Right cardiac atrium (tissue), 5 donors: ENCODE measurements at places on chromosomes 7 and 10. TPM values are rescaled to one million over a fixed set of nuclear protein-coding genes. Genes with fewer than 3 reads are reported as not detected.

Gene OR2A42
- not detected for total RNA-seq

Gene NRG3
- total RNA-seq: 0.88 TPM

Gene STOX1
- 0.45 TPM for total RNA-seq

Gene SH2D4B
- total RNA-seq: not detected

Gene MKI67
- total RNA-seq: 4.9 TPM

Gene FRMD4A
- total RNA-seq: 30.3 TPM

Gene HABP2
- not detected for total RNA-seq

Gene PHF14
- 15.5 TPM for total RNA-seq

Gene RBM48
- 11.3 TPM for total RNA-seq

DNA sequence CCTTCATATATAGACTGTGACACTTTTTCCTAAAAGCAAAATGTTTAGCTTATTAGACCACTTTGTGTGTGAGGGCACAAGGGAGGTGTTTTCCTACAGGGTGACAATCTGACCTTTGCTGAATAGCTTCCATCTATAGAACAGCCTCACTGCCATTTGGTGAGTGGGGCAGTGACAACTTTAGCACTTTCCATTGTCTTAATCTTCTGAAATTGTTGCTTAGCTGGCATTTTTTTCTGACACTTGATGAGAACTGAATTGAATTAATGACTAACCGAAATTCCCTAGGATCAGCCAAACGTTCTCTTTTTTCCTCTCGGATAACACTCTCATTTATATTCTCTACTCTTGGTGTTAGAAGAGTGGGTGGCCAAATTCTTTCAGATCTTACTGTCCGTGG lies 30.2 kb downstream of the KDM7A start:
- no peak for DNase-seq

DNA sequence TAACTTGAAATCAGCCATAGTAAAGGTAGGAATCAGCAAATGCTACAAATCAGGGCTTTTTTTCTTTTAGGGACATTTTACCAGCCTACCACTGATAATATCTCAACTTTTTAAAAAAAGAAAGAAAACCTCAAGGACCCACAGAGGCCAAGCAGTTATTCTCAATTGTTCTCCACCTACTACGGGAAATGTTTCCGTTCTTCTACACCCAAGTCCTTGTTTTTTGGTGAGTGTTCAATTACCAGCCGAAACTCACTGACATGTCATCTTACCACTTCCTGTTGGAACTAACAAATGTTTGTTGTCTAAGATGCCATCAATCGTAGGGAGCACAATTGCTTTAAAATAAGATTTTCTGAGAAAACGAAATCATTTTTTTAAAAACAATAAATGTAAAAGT lies 50.2 kb upstream of the CDK1 start:
- DNase-seq: no peak

DNA sequence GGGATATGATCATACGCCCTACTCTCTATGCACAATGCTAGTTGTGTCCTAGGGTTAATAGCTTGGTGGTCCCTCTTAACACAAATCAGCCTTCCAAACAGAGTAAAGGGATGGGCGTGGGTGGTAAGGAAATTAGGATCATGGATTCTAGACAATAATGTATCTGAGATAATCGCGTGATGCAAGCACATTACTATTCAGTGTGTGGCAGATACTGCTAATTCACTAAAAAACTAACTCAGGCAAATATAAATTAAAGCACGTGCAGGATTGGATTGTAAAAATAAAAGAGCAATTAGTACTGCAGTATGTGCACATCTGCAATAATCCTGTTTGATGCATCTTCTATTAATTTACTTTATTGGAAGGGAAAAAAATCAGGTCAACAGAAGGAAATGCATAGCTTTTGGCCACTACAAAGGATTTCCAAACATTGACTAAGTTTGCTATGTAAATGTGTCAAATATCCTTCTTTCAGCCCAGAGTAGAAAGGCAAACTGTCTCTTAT lies 22.0 kb downstream of the TWIST1 start:
- no peak for DNase-seq

DNA sequence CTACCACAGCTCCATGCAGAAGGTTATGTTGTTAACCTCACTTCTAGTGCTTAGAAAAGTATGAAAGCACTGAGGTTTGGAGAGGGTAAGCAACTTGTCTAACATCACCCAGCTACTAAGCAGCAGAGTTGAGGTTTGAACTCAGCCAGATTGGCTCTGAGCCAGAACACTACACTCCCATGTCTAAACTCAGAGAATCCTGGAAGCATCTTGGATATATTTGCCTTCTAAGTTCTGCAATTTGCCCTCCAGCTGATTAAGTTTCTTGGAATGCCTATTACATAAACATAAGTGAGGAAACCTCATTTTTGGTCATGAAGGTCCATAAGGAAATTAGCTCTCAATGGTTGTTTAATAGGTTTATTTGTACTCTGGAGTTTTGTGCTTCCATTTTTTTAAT lies 78.1 kb upstream of the PHYHIPL start:
- DNase-seq: peak; percentile 24

DNA sequence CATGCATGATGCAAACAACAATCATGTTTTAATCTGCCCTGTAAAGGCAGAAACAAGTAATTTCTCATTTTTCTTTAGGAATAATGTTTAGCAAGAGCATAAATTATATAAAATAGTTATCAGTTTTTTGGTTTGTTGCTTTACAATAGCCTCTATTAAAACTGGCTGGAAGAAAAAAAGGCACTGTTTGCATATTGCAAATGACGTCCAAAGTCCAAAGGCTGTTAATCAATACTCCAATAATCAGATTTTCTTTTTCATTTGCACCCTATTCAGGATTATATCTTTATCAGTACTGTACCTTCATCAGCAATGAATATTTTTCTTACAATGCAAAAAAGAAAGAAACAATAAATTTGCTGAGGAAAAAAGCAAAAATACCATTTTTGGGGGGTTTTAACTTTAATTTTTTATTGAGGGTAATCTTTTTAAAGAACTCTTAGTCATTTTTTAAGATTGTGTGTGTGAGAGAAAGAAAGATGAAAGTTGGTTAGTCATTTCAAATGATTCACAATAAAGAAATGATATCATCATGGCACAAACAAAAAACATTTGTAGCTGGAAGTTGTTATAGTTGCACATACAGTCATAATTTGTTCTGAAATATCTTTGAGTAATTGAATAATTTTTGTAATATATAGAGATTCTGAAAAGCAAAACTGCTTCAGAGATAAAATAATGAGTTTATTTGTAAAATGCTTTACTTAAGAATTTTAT lies 44.4 kb upstream of the AKR1C2 start:
- DNase-seq: no peak

GRCh38 chr7:2028733-2029132 lies 204.0 kb downstream of the MAD1L1 start:
- no peak for DNase-seq

DNA sequence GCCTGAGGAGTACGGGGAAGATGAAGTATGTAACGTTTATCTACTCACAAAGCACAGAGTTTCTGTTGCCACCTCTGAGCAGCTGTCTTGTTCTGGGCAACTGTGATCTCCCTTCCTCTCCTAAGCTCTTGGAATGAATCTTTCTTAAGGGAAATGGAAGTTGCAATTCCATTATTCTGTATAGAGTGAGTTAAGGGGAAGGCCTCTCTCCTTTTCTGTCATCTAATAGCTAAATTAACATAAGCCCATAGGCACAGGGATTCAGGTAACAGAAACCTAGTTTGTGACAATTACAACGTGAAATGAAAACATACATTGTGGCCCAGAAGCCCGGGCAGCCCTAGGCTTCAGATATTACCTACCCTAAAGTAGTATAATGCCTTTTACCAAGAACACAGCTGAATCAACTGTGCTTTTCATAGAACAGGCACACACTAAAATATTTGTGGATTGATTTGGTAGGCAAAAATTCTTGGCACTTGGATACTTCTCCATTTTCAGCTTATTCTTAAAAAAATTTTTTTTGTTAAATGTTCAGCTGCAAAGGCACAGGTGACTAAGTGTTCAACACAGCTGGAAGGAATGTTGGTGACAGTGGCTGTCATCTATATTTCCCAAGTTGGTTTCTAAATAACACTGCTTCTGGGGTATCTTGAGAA lies 3.8 kb upstream of the PDCD4 start:
- DNase-seq: no peak

DNA sequence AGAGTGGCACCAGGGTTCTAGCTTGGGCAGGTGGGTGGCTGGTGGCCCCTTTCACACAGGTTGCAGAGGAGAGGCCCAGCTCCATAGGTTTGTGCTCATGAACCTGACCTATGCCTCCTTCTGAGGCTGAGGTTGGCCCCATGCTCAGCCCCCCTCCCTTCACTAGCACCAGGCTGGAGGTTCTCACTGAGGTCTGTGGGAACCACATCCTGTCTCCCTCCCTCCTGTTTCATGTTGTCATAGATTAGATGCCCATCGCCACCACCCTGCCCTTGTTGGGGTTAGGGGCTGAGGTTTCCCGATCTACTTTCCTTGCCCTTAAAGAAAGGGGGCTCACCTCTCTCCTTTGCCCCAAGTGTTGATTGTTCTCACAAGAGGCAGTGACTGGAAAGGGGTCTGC lies 14.7 kb downstream of the NEUROG3 start:
- no peak for DNase-seq

GRCh38 chr7:106562711-106563366 lies 98.1 kb downstream of the CCDC71L start:
- DNase-seq: no peak

GRCh38 chr7:117674617-117675016 lies 194.8 kb downstream of the CFTR start:
- no peak for DNase-seq

DNA sequence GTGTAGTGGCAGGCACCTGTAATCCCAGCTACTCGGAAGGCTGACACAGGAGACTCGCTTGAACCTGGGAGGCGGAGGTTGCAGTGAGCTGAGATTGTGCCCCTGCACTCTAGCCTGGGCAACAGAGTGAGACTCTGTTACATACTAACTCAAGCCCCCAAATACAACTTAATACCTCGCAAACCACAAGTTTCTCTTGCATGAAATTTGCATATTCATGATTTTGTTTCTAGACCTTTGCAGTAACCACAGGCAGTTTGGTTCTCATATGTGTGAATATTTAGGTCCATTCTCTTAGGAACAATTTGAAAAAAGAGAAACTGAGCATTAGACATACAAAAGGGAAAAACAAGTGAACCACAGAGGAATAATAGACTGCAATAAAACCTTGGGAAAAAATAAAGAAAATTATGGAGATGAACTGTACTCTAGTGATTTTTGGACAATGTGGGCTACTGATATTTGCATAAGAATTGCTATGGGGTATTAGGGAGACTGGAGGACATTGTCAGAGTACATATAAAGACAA lies 77.0 kb downstream of the ZNF277 start:
- no peak for DNase-seq

DNA sequence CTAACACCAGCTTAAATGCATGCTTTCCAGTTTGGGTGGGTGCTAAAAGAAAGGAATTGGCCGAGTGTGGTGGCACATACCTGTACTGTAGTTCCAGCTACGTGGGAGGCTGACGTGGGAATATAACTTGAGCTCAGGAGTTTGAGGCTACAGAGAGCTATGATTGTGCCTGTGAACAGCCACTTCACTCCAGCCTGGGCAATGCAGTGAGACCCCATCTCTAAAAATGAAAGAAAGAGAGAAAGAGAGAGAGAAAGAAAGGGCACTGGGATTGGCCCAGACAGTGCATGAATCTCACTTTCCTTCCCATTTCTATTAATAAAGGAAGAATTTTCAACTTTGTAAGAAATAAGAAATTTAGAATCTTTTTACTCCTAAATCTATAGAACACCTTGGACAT lies 265.4 kb downstream of the CREB5 start:
- no peak for DNase-seq

- DNase-seq: no peak
Measured at GRCh38 chr10:35668865-35669650, 27.0 kb upstream of the FZD8 start.
